Ammon's horn (tissue), 1 donor: ENCODE measurements at places on chromosomes 7 and 10.

DNA sequence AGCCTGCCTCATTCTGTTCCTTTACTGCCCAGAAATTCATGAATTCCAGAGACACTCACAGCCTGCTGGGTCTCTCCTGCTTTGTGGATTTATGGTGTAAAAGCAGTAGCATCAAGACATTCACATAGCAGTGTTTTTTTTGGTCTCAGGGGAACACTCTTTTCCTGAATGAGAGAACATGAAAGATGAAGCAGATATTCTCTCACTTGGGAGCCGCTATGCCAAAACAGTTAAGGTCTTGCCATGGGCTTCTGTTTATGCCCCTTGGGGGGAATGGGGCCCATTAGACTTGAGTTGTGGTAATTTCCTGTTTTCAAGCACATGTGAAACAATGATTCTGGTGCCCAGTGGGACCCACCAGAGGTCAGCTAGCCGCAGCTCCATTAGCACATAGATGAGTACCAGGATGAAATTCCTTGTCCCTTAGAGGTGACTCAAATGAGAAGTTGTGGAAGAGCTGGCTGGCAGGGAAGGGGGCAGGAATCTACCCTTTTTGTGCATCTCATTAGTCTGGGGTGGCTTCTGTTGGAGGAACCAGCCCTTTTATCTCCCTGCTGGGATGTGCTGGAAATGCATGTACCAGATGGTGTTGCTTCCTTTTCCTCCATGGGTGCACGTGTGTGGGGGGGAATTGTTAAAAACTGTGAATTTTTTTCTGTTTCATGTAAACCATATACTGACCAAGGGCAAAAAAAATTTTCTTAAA, 13.3 kb downstream of the BMPER start:
- no peak for DNase-seq

- DNase-seq: no peak
Observed at GRCh38 chr7:130254555-130254954, 12.1 kb upstream of the CPA2 start.

GRCh38 chr10:52801947-52802346, 29.4 kb upstream of the MBL2 start:
- DNase-seq: no peak

DNA sequence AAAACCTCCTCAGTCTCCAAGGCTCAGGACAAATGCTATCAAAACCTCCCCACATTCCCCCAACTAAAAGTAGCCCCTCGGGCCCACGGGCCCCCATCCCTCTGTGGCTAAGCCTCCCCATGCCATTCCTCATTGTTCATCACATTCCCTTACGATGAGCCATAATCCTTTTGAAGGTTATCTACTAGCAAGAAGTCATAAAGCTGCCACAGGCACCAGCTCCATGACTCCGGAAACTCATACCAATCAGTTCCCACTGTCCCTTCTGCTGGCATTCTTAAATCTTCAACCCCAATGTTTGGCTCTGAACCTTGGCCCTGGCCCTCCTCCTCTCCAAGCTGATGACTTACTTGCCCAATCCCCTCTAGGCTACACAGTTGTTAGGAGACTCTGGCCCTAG, 19.4 kb upstream of the TM9SF3 start:
- DNase-seq: no peak

DNA sequence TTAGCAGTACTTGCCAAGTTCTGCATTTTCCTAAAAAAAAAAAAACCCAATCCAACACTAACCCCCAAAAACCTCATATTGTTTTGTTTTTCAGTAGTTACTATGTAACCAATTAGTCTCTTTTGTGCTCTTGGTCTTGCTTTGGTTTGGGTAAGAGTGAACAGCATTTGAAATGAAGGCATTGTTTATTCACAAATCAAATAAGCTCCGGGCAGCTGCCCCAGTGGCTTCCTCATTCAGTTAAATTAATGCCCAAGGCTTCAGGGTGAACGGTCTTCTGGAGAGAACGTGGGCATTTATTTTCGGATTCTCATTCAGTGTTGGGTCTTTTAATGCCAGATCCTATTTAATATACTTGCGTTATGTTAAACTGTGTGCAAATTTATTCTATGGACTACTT, 108.7 kb downstream of the GFRA1 start:
- peak; percentile 33 for DNase-seq

DNA sequence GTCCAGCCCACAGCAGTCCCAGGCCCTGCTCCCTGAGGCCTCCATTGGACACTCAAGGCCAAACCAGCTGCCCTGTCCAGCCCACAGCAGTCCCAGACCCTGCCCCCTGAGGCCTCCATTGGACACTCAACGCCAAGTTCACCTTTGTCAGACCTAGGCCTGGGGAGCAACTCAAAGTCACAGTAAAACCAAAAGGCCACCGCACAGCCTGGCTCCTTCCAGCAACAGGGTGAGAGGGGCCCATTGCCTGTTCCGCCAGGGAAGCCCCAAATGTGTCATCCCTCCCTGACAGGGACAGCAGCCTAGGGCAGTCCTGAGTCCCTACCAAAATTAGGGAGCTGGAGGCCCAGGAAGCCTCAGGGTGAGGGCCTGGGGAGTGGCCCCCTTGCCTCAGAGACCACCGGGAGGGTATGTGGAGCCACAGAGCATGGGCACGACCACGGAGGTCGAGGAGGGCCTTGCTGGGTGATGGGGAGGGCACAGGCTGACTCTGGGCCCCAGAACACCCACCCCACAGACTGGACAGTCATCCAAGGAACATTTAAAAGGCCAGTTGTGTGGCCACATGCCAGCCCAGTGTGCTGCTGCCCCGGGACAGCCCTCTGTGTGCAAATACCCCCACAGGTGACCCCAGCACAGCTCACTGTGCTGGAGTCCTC, 66.5 kb upstream of the PPP2R2D start:
- no peak for DNase-seq

DNA sequence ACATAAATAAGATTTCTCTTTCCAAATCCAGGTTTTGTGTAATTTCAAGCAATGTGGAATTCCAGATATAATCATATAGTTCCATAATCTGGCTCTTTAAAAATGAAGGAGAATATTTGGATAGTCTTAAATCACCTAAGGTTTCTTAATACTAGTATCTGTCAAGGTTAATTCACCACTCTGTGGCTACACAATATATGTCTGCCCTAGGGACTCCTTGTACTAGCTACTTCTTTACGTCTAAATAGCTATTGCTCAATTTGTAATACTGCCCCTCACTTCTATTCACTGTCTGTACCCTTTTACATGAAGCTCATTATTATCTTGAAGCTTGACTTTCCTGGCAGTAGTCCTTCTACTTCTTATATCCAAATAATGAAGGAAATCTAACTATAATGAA, 47.2 kb downstream of the CACNA2D1 start:
- no peak for DNase-seq

- DNase-seq: no peak
Observed at GRCh38 chr10:128009372-128010126, 102.6 kb downstream of the PTPRE start.

DNA sequence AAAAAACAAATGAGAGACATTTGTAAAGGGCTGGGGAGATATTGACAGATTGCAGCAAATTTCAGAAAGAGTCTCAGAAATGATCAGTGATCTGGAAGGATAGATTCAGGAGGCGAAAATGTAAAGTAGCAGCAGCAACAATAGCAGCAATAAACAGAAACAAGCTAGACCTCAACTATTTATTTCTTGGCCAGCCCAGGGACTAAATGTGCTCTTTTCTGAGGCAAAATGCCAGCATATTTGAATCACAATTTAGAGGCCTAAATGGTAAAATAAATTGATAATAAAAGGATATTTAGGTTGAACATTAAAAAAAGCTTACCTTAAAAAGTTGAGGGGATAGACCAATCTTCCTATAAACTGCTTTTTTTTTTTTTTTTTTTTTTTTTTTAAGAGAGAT, 134.6 kb upstream of the ITGB1 start:
- no peak for DNase-seq

DNA sequence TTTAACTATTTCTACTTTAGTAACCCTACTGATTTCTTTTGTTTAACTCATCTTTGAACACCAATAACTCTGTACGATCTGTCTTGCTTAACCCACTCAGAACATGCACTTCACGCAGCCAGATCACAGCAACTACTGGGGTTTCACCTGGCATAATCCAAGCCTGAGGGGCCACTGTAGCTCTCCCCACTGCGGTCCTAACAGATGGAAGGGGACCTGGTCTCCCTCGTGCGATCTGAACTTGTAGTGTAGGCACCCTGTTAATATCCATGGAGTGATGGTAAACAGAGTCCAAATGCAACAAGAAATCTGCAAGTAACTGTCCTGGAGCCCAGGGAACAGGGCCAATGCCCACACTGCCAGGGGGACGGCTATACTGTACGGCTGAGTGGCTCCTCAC, 45.5 kb downstream of the INSIG1 start:
- DNase-seq: no peak

DNA sequence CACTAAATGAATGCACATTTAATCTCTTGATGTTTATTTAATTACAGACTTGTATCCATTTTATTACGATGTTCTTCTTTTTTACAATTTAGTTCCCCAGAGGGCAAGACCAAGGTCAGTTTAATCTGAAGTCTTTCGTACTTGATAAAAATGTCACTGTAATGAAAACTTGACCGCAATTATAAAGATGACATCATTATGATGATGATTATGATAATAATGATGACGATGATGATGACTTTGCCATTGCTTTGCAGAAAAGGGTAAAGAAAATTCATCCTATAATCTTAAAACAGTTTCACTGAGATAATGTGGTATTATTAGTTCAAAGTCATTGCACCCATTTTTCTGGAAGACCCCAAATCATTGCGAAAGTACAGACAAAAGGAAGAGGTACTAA, 290.1 kb downstream of the NEBL start:
- DNase-seq: no peak

- no peak for DNase-seq
Observed at GRCh38 chr7:149846436-149847046, 8.4 kb downstream of the ZNF862 start.

DNA sequence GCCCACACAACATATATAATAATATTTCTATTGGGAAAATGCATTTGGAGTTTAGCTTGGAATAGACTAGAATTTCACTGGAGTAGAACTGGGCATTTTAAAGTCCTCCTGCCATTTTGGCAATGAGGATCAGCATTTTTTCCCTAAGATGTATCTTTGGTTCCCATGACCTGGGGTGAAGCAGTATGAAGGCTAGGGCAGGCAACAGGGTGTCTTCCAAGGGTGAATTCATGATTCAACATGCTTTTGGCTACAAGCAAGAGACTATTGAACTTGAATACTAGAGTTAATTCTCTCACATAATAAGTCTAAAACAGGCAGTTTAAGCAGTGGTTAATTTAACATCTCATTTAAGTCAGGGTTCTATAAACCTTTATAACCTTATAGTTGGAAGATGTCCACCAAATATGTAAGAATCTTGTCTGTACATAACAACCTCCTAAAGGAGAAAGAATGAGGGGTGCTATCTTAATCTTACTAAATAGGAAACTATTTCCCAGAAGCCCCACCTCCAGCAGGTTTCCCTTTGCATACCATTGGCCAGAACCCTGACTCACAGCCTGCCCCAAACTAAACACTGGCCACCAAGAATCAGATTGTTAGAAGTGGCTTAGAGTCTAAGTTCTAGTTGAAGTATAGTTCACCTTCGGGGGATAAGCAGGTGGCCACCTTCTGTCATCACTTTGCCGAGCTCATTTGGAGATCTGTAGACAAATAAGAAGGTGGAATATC, 96.0 kb upstream of the PRPS1L1 start:
- DNase-seq: no peak

DNA sequence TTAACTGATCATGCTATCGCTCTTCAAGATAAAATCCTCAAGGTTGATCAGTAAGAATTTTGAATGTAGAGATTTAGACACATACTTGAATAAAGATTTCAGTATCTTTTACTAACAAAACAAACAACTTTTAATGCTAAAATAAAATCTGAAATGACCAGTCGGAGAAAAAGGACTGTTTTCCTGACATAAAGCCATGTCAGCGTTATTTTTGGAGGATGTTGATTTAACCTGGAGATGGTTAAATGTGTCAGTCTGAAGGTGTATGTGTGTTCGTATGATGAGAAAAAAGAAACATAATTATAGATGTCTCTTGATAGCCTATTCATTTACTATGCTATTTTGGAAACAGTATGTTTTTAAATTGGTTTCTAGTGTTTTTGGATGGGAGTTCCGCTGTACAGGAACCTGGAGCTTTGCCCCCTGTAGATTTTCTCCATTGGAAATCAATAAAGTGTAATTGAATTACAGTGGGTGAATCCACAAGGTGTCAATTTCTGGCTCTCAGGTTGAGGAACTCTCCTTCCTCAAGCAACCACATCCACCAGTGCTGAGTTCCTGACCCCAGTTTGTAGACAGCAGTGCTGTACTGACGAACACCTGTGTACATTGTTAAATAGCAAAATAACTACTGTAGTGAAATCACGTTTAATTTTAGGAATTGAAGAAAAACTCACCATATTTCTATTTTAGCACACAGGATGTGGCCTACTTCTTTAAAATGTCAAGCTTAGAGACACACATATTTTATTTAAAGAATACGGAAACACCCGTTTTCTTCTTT, 670.1 kb downstream of the MAGI2 start:
- DNase-seq: no peak

DNA sequence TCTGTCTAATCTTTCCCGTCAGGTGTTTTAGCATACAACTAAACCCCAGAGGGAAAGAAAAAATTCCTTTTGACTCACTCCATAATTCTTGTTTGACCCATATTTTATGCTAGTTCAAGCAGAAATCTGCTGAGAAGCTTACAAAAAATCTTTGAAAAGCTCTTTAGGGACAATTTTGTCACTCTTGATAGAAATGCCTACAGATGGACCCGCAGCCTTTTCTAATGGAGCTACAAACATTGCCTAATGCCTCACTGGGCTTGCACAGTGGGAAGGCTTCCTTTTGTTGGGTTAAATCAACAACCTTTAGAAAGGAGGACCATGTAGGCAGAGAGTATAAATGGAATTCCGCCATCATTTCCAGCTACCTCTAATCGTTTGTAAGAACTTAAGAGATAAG, 344.5 kb downstream of the PCLO start:
- DNase-seq: no peak

- no peak for DNase-seq
Observed at GRCh38 chr7:55975988-55976633, 11.7 kb downstream of the NIPSNAP2 start.

- peak; percentile 80 for DNase-seq
Observed at GRCh38 chr7:149729983-149730801, 43.2 kb downstream of the ZNF467 start.

DNA sequence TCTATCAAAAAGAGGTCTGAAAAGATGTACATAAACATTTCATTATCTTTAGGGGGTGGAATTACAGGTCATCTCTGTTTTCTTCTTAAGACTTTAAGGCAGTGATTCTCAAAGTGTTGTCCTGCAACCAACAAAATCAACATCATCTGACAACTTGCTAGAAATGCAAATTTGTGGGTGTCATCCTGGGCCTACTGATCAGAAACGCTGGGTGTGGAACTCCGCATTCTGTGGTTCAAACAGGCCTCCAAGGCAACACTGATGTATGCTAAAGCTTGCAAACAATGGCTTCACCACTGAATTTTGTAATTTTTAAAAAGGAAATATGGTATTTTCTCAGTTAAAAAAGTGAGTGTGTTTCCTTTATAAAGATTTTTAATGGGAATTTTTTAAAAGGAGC, 402.0 kb upstream of the LRRN3 start:
- no peak for DNase-seq
